HS-27A (cell line): ENCODE measurements at places on chromosomes 5 and 9.

- DNase-seq = no peak
These were observed 255.5 kb downstream of the ARRDC3 start for GRCh38 chr5:91127456-91128081.

DNA sequence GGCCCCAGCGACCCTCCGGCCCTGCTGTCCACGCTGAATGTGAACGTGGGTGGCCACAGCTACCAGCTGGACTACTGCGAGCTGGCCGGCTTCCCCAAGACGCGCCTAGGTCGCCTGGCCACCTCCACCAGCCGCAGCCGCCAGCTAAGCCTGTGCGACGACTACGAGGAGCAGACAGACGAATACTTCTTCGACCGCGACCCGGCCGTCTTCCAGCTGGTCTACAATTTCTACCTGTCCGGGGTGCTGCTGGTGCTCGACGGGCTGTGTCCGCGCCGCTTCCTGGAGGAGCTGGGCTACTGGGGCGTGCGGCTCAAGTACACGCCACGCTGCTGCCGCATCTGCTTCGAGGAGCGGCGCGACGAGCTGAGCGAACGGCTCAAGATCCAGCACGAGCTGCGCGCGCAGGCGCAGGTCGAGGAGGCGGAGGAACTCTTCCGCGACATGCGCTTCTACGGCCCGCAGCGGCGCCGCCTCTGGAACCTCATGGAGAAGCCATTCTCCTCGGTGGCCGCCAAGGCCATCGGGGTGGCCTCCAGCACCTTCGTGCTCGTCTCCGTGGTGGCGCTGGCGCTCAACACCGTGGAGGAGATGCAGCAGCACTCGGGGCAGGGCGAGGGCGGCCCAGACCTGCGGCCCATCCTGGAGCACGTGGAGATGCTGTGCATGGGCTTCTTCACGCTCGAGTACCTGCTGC lies 839 bp downstream of the KCNV2 start:
- DNase-seq = no peak

GRCh38 chr9:37184905-37185867 lies 64.8 kb downstream of the ZCCHC7 start:
- DNase-seq = no peak

- DNase-seq = no peak
These were observed 29.0 kb downstream of the ROPN1L start for GRCh38 chr5:10470669-10471068.

DNA sequence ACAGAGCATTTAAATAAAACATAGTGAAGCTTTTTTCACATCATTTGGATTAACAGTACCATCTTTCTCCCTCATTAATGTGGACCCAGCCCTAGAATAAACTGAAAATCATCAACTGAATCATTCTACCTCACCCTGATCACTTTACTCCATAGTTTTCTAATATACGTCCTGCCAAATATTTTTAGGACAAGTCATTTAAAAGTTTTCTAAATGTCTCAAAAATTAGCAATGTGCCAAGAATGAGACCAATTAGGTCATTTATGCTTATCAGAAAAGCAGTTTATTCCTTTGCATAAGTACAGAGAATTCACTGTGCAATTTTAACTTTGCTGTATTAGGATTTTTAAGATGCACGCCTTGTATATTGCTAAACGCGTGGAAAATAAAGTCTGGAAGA lies 284.4 kb downstream of the PIK3R1 start:
- no peak for DNase-seq

DNA sequence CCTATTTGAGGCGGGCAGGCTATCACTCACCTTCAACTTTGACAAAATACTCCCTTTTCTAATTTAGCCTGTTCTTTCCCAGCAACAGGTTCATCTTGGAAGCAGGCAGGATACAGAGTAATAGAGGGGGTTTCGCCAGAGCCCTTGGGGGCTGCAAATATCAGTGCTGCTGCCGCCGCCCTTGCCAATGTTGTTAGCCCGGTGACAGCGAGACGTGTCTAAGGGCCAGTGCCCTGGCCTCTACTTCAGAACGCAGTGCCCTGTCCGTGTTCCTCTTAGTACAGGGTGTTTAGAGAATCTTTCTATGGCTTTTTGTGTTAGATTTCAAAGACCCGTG lies 703 bp downstream of the FAM120AOS start:
- peak; percentile 1 for DNase-seq

DNA sequence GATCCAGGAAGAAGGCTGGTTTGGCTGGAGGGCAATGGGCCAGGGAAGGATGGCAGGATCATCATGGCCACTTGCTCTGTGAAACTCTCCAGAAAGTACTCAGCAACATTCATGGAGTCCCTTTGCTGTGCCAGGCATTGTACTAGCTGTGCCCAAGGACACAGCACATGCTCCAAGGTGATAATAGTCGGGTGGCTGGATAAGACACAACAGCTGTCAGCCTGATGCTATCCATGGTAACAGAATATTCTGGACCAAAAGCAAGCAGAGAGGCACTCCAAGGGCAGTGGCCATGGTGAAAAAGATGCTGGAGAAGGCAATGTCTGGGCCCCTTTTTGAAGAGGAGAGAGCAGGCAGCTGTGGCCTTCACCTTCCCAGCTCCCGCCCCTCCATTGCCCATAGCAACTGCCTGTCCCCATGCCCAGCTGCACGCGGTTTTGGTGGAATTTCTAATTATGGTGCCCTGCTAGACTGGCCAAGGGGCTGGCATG lies 113.8 kb upstream of the CPEB4 start:
- DNase-seq = no peak

- no peak for DNase-seq
These were observed 70.6 kb downstream of the DCP2 start for GRCh38 chr5:113047234-113047633.

- no peak for DNase-seq
These were observed 74.8 kb upstream of the PIK3R1 start for GRCh38 chr5:68140763-68141162.

DNA sequence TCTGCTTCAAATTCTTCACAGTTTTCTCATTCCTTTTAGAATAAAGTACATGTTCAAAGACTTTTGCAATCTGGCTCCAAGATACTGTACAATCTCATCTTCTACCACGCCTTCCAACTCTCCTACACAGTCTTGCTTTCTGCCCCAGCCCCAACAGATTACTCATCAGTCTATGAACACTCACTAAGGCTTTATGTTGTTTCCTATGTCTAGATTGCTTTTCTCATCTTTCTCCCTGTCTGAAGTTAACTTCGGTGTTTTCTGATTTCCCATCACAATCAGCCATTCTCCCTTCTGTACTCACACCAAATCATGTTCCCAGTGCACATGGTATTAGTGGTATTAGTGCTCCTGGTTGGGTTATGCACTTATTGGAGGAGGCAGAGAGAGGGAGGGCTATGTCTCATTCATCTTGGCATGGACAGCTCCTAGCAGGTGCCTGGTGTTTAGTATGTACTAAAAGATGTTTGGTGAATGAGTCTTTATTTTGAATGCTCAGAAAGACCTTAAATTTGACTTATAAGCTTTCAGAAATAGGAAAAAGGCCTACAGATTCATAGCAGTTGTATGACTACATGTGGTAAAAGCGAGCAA lies 44.0 kb upstream of the ZNF608 start:
- peak; percentile 23 for DNase-seq

- DNase-seq = no peak
These were observed 3.6 kb upstream of the JADE2 start for GRCh38 chr5:134521841-134522240.

GRCh38 chr5:87411586-87411972 lies 1.2 kb downstream of the CCNH start:
- DNase-seq = no peak

DNA sequence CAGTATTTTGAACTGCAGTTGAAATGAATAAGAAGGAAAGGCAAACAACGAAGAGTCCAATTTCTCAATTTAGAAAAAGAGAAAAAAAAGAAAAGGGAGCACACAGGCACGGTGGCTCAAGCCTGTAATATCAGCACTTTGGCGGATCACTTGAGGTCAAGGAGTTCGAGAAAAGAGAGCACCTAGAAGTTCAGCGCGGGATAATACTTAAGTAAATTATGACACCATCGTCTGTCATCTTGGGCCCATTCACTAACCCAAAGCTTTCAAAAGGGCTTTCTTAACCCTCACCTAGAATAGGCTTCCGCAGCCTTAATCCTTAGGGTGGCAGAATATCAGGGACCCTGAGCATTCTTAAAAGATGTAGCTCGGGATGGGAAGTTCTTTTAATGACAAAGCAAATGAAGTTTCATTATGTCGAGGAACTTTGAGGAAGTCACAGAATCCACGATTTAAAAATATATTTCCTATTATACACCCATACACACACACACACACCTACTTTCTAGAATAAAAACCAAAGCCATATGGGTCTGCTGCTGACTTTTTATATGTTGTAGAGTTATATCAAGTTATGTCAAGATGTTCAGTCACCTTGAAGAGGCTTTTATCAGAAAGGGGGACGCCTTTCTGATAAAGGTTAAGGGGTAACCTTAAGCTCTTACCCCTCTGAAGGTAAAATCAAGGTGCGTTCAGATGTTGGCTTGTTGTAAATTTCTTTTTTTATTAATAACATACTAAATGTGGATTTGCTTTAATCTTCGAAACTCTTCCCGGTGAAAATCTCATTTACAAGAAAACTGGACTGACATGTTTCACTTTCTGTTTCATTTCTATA lies 602 bp upstream of the CD274 start:
- no peak for DNase-seq

DNA sequence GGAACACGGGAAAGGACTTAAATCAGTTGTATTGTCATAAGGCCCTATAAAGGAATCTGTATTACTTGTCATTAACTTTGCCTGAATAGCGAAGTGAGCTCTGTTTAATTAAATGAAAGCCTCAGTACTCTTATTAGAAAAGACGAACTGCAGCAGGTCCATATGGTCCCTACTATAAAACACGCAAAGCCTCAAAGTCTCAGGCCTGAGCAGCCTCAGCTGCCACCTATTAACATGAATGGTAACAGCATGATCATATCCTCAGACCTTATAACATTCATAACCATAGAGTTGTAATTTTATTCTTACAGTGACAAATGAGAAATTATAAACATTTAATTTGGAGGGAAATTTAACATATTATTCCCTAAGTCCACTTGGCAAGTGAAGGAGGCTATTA lies 1113.7 kb upstream of the WWC1 start:
- DNase-seq = no peak

DNA sequence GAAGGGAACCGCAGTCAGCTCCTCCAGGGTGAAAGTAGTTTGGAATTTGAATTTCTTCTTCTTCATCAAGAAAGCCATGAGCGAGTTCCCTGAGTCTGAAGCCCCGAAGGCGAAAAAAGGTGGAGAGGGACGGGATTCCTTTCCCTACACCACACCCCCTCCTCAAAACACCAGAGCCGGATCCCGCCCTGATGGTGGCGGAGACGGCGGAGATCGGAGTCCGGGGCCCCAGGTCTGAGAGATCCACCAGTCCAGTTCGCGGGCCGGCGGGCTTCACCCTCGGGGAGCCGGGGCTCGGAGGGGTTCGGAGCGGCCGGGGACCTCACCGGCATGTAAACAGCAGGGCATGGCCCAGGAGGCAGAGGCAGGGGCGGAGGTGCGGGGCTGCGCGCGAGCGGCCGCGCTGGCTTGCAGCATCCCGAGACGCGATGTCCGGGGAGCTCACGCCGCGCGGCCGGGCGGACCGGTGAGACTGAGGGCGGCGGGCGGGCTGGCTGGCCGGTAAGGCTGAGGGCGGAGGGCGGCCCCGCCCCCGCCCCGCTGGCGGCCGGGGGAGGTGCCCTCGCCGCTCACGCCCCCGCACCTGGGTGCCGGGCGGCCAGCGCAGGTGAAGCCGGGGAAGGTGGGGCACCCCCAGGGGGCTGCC lies 606 bp downstream of the EEIG1 start:
- DNase-seq = no peak

GRCh38 chr5:156826150-156826549 lies 23.9 kb upstream of the PPP1R2B start:
- DNase-seq = no peak

DNA sequence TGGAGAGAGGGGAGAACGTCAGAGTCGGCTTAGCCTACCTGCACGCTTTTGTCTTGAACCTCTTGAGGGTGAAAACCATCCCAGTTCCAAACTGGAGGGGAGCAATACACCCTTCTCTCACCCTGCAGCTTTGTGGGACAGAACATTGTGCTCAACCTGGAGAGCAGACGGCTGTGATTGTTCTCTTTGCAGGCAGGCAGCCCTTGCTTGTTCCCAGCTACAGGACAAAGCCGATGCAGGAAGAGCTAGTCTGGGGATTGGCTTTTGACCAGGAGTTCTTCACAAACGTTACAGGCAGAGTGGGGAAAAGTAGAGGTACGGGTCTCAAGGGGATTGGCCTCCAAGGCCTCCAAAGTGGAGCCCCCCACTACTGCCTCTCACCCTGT lies 33.9 kb upstream of the ARHGAP26 start:
- DNase-seq = no peak

- DNase-seq = no peak
These were observed 2.8 kb upstream of the PFN3 start for GRCh38 chr5:177403102-177403791.

DNA sequence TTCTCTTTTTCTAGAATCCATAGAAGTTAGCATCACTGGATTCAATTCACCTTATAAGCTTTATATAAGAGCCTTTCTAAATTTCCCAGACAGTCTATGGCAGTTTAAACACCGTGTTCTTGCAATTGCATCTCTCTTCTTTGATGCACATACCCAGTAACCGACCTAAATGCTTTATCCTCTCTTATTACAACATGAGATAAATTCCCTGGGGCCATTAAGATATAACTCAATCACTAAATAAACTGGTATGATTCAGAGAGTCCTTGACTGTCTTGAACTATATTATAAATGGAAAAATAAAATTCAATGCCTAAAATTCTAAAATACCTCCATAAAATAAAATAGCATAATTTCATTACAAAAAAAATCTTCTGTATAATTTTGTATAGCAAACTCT lies 98.1 kb downstream of the DIRAS2 start:
- DNase-seq = no peak

GRCh38 chr5:55847837-55848236 lies 3.3 kb upstream of the IL31RA start:
- DNase-seq = no peak

DNA sequence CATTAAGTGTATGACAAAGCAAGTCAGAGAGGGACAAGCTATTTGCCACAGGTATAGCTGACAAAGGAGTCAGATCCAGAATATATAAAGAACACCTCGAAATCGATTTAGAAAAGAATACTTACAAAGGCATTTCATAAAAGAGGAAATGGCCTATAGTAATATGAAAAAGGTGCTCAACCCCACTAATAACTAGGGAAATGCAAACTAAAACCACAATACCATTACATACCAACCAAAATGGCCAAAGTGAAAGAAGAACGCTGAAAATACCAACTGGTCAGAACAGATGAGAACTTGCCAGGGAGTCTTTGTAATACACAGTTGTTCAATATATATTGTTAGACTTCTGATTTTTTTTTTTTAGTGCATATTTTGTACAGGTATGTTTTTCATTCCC lies 152.9 kb downstream of the CDC42SE2 start:
- DNase-seq = no peak
